Natural killer cell (primary cell): ENCODE measurements at places on chromosomes 4 and X. TPM values are rescaled to one million over a fixed set of nuclear protein-coding genes. Genes with fewer than 3 reads are reported as not detected.

Gene EDA
- 0.50 TPM for total RNA-seq

Gene DMP1
- not detected for total RNA-seq

GRCh38 chr4:7306986-7307385, 114.6 kb downstream of the SORCS2 start:
- H3K36me3 ChIP-seq, result no peaks in the 10 kb centered on the region
- peaks cover 5% of the 10 kb centered on the region for H3K27me3 ChIP-seq

GRCh38 chrX:150942942-150943594, 40.1 kb upstream of the HMGB3 start:
- H3K27me3 ChIP-seq, result no peaks in the 10 kb centered on the region
- H3K4me3 ChIP-seq, result no peak overlapping the region
- DNase-seq, result no peak
- H3K4me1 ChIP-seq, result no peaks in the 10 kb centered on the region
- no peak overlapping the region for H3K27ac ChIP-seq

GRCh38 chr4:172727631-172728030, 441.0 kb upstream of the GALNT7 start:
- no peaks in the 10 kb centered on the region for H3K4me1 ChIP-seq
- H3K27ac ChIP-seq, result no peak overlapping the region
- DNase-seq, result no peak
- H3K36me3 ChIP-seq, result no peaks in the 10 kb centered on the region

GRCh38 chr4:42767669-42768068, 110.8 kb upstream of the ATP8A1 start:
- no peak overlapping the region for H3K27ac ChIP-seq
- no peak for DNase-seq
- no peaks in the 10 kb centered on the region for H3K27me3 ChIP-seq
- H3K4me3 ChIP-seq, result no peak overlapping the region
- H3K4me1 ChIP-seq, result no peaks in the 10 kb centered on the region
